Sigmoid colon (tissue), 7 donors: ENCODE measurements at places on chromosomes 6 and 20. TPM values are rescaled to one million over a fixed set of nuclear protein-coding genes. Genes with fewer than 3 reads are reported as not detected.

XKR7 gene
- polyA plus RNA-seq = not detected

ZC2HC1B gene
- not detected for polyA plus RNA-seq

RIMS1 gene
- 0.77 TPM for polyA plus RNA-seq

FOXC1 gene
- polyA plus RNA-seq = not detected

SLC22A1 gene
- not detected for polyA plus RNA-seq

TPD52L1 gene
- 13.8 TPM for polyA plus RNA-seq

CCM2L gene
- 0.46 TPM for polyA plus RNA-seq

PSORS1C1 gene
- polyA plus RNA-seq = 4.2 TPM

GRCh38 chr6:52839124-52840055 is 1.2 kb downstream of the GSTA5 start:
- H3K27ac ChIP-seq = no peak overlapping the region
- no peak overlapping the region for H3K4me3 ChIP-seq
- H3K4me1 ChIP-seq = no peaks in the 10 kb centered on the region
- H3K36me3 ChIP-seq = no peaks in the 10 kb centered on the region
- H3K27me3 ChIP-seq = no peaks in the 10 kb centered on the region

- H3K4me1 ChIP-seq = no peaks in the 10 kb centered on the region
- no peaks in the 10 kb centered on the region for H3K27me3 ChIP-seq
- H3K4me3 ChIP-seq = no peak overlapping the region
- H3K36me3 ChIP-seq = no peaks in the 10 kb centered on the region
- DNase-seq = no peak
Observed at GRCh38 chr6:38897507-38897906, 151.1 kb upstream of the GLP1R start.

DNA sequence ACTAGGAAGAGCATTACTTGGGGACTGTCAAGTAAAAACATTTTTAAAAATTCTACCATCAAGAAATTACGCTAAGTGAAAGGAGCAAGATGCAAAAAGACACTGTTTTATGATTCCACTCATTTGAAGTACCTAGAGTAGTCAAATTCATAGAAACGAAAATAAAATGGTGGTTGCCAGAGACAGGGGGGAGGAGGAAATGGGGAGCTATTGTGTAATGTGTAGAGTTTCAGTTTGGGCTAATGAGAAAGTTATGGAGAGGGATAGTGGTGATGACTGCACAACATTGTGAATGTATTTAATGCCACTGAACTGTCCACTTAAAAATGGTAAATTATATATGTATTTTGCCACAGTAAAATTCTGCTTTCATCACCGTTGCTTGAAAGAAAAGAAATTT is 83.8 kb downstream of the UST start:
- H3K27me3 ChIP-seq = no peaks in the 10 kb centered on the region
- no peak overlapping the region for H3K27ac ChIP-seq
- no peak overlapping the region for H3K4me3 ChIP-seq
- DNase-seq = no peak

DNA sequence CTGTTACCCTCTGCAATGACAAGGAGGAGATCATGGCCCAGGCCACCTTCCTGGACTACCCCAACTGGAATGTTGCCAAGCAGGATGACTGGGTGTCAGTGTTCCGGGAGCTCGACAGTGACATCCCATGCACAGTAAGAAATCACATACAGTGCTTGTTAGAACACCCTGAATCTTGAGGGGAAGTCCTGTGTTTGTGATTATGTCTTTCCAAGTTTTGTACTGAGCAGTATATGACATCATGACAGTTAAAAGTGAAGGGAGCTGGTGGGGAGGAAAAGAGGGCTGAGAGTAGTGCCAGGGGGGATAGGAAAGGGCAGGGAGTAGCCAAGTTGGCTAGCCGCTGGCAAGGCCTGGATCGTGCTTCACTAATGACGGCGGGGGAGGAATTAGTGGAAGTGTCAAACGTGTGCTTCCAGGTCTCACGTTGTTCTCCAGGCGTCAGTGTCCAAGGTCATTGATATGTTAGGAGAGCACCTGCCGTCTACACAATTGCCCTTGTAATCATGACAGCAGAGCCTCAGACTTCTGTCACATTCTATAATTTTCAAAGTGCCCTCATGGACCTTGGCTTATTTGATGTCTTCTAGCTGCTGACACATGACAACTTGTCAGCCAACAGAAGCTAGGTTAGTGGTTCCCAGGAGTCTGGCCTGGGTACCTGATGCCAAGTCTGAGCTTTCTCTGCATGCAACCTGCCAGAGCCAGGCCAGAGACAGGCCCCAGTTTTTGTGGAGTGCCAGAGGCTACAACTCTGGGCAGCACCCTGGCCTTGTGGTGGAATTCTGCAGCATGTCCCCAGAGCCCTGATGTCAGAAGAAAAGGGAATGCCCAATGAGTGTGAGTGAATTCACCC is 18.8 kb downstream of the CFAP61 start:
- DNase-seq = no peak
- no peak overlapping the region for H3K27ac ChIP-seq
- H3K4me3 ChIP-seq = no peak overlapping the region
- H3K4me1 ChIP-seq = no peaks in the 10 kb centered on the region
- no peaks in the 10 kb centered on the region for H3K36me3 ChIP-seq
- no peaks in the 10 kb centered on the region for H3K27me3 ChIP-seq

DNA sequence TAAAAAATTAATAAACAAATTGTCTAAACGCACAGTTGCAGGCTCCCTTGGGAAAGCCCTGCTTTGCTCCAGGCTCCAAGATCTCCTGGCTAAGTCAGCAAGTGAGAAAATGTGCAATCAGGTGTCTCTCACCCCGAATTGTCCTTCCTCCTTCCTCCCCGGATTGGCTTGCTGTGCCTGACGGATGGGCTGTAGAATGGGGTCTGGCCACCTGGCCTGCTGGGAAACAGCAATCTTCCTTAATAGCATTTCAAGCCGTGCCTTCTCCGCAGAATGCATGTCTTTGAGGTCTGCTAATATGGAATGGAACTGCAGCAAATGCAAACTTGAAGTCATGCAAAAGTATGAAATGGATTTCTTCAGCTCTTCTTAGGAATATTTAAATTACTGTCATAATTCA is 43.7 kb upstream of the CDKAL1 start:
- peaks cover 7% of the 10 kb centered on the region for H3K36me3 ChIP-seq
- no peak overlapping the region for H3K4me3 ChIP-seq
- no peaks in the 10 kb centered on the region for H3K27me3 ChIP-seq
- no peaks in the 10 kb centered on the region for H3K4me1 ChIP-seq
- H3K27ac ChIP-seq = no peak overlapping the region

- H3K27me3 ChIP-seq = no peaks in the 10 kb centered on the region
- DNase-seq = no peak
- H3K27ac ChIP-seq = no peak overlapping the region
Observed at GRCh38 chr6:167648501-167649278, 178.0 kb upstream of the AFDN start.

- H3K27me3 ChIP-seq = peaks cover 12% of the 10 kb centered on the region
- H3K27ac ChIP-seq = no peak overlapping the region
- no peaks in the 10 kb centered on the region for H3K4me1 ChIP-seq
- no peaks in the 10 kb centered on the region for H3K36me3 ChIP-seq
- no peak overlapping the region for H3K4me3 ChIP-seq
Observed at GRCh38 chr6:26260110-26260637, 104.8 kb upstream of the BTN3A2 start.

DNA sequence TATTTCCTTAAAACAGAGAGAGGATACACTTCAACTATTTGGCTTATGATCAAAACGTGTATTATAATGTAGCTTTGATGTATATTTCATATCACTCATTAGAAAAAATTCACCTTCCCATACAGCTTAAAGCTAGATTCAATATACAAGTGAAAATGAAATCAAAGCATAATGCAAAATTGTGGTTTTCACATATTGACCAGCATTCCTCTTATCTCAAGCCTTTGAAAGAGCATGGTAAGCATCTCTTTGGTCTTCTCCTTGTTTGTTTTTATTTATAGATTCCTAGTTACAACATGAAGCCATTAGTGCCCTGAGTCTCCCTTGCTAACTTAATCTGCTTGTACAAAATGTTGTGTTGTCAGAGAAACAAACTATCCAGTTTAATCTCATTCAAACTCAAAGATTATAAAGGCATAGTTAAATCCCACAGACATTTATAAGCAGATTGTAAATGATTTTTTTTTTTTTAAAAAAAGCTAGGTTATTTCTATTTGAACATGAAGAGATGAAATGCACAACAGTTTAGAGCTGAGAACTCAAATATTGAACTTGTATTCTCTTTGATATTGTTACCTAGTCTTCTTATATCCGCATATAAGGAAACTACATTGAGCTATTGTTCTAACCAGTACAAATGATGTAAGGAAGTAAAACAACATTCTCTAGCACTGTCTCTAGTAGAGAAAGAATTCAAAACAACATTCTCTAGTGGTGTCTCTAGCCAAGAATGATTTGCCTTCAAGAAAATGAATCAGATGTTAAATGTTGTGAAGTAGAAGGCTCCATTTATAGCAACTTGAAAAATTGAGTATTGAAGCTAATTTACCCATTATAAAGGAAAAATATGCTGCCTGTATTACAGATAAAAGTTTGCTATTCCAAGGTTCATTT is 31.2 kb upstream of the SMIM28 start:
- H3K27ac ChIP-seq = no peak overlapping the region
- H3K36me3 ChIP-seq = no peaks in the 10 kb centered on the region
- no peaks in the 10 kb centered on the region for H3K27me3 ChIP-seq
- DNase-seq = no peak
- peaks cover 17% of the 10 kb centered on the region for H3K4me1 ChIP-seq
- no peak overlapping the region for H3K4me3 ChIP-seq

GRCh38 chr20:56229812-56230211 is 18.7 kb upstream of the MC3R start:
- H3K27ac ChIP-seq = no peak overlapping the region
- H3K4me1 ChIP-seq = no peaks in the 10 kb centered on the region
- no peaks in the 10 kb centered on the region for H3K27me3 ChIP-seq
- no peaks in the 10 kb centered on the region for H3K36me3 ChIP-seq
- no peak overlapping the region for H3K4me3 ChIP-seq
- no peak for DNase-seq

- no peak overlapping the region for H3K4me3 ChIP-seq
- DNase-seq = no peak
- no peaks in the 10 kb centered on the region for H3K4me1 ChIP-seq
- peaks cover 7% of the 10 kb centered on the region for H3K27me3 ChIP-seq
- no peaks in the 10 kb centered on the region for H3K36me3 ChIP-seq
Observed at GRCh38 chr6:71888756-71889340, 2.5 kb downstream of the RIMS1 start.

DNA sequence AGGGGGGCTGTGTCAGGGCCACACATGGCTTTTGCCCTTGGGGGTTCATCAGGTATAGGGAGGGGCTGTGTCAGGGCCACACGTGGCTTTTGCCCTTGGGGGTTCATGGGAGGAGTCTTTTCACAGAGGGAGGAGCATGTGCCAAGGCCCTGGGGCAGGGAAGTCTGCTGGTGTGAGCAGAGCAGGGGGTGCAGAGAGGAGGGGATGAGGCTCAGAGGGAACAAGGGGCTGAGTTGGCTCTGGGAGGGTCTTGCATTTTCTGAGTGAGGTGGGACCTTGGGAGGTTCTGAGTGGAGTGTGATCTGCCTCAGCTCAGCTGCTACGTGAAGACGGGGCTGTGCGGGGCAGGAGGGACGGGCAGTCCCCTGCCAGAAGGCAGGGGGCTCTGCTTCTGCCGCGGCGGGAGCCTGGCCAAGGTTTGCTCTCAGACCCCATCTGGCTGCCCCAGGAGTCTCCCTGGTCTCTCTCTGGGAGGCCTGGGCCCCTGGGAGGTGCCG is 6.0 kb upstream of the SOX18 start:
- no peak for DNase-seq
- H3K27me3 ChIP-seq = peaks cover 9% of the 10 kb centered on the region
- no peaks in the 10 kb centered on the region for H3K36me3 ChIP-seq
- H3K4me3 ChIP-seq = no peak overlapping the region
- no peaks in the 10 kb centered on the region for H3K4me1 ChIP-seq
- H3K27ac ChIP-seq = peak overlapping the region; percentile 37

DNA sequence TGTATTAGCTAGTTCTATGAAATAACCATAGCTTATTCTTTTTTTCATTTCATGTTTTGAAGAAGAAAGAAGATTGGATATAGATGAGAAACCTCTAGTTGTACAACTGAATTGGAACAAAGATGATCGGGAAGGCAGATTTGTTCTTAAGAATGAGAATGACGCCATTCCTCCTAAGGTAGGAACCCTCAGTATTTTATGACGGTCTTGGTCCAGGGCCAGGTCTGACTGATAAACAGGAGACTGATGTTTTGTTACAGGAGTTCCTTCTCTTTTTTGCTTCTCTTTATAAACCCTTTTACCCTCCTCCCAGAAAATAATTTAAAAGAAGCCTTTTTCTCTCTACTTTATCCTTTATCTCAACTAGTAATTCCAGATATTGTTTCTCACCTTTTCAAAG is 43.6 kb downstream of the AFDN start:
- no peak overlapping the region for H3K4me3 ChIP-seq
- no peaks in the 10 kb centered on the region for H3K4me1 ChIP-seq
- no peak for DNase-seq

- H3K27ac ChIP-seq = peak overlapping the region; percentile 69
- H3K4me1 ChIP-seq = peaks cover 15% of the 10 kb centered on the region
- no peak for DNase-seq
- H3K27me3 ChIP-seq = no peaks in the 10 kb centered on the region
Observed at GRCh38 chr6:12289365-12289919, 719 bp upstream of the EDN1 start.

DNA sequence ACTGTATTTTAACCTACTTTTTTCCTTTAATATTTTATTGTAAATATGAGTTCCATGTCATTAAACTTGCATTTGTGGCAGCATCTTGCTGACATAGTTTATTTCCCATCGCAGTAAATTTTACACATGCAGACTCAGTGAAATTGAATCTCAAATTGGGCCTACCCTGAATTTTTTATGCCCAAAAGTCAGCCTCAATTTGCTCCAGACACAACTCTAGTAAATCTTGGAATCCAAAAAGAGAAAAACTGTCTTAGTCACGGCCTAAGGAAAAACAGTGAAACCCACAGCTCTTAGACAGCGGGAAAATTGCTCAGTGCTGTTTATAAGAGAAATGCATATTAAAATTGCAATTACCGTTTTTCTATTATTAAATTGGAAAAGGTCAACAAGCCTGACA is 85.3 kb upstream of the PCSK2 start:
- H3K27me3 ChIP-seq = no peaks in the 10 kb centered on the region
- no peaks in the 10 kb centered on the region for H3K4me1 ChIP-seq
- no peak overlapping the region for H3K4me3 ChIP-seq
- H3K27ac ChIP-seq = no peak overlapping the region

DNA sequence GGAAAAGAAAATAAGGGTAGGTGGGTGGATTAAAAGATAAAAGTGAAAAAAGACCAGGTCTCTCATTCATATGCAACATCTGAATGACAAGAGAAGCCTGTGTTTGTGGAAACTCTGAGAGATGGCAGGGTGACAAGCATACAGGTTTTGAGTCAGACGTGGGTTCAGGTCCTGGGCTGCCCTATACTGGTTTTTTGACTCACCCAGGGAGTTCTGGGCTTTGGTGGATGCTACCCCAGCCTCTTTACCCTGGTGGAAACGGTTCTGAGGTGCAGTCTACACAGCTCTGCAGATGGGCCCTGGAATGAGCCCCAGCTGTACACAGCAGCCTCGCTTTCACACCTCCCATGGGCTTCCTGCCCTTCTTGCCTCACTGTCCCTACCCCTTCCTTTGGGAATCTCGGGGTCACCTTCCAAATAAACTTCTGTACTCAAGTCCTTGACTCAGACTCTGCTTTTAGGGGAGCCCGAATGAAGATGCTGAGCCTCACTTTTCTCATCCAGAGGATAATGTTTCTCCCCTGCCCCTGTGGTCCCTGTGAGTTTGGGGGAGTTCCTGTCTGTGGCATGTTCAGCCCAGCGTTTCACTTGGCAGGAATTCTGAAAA is 77.7 kb upstream of the CLDN20 start:
- no peaks in the 10 kb centered on the region for H3K36me3 ChIP-seq
- no peak for DNase-seq
- H3K4me3 ChIP-seq = no peak overlapping the region
- H3K27me3 ChIP-seq = no peaks in the 10 kb centered on the region
